Hematopoietic multipotent progenitor cell treated with erythropoietin and hydrocortisone succinate and interleukin-3 and kit ligand, for 6 days (in vitro differentiated cells): ENCODE measurements at places on chromosomes 3 and 15.

DNA sequence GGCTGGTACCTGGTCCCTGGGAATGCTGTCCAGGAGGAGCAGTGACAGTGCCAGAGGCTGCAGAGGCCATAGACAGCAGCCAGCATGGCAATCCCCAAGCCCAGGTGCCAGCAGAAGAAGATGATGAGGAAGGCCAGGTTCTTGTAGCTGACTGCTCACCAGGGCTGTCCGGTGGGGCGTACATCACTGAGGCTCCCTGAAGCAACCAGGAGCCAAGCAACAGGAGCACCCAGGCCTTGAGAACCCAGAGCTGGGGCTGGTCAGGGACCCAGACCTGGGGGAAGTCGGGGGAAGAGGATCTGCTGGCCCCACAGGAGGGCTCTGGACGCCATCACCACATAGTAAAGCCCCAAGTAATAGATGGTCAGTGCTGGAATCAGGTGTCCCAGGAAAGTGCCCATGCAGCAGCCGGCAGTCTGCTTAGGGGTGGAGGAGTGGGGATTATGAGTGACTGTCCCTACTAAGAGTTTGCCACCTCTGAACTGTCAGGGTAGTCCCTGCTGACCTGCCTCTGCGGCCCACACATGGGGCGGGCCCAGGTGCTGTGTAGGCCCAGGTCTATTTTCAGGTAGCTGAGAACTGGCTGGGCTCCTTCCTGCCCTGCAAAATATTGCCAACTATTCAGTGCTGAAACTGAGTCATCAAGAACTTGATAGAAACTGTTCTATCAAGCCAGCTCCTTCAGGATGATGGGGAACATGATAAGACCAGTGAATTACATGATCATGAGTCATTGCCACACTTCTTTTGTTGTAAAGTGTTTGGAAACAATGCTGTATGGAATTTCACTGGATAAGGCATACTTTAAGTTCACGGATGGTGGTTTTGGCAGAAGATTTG is 68.7 kb downstream of the CHRD start:
- DNase-seq = no peak

GRCh38 chr3:116038968-116039650 is 406.2 kb downstream of the LSAMP start:
- no peak for DNase-seq

DNA sequence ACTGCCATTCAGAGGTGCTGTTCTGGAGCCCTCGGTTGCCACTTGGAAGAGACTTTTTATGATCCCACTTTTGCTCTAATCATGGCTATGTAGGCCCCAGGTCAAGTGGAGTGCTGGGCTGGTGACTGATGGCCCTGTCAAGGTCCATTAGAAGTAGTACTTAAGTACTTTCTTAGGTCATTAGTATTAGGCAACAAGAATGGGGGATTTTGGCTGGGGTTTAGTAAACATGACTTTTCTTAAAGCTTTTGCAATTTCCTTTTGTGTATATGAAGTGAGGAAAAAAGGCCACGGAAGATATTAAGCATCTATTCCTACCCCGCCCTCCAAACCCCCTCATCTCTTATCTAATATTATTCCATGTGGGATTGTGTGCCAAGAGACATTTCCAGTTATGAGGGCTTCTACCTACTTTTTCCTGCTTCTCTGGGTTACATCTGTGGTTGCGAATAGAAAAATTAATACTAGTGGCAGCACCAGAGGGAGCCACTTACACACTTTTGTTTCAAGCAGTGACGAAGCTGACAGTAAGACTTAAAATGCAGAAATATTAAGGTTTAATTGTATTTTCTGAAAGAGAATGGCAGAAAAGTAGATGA is 13.9 kb downstream of the NLGN1 start:
- DNase-seq = peak; percentile 57

GRCh38 chr15:72982714-72983113 is 69.5 kb upstream of the NEO1 start:
- DNase-seq = no peak

GRCh38 chr15:39252134-39252470 is 328.8 kb upstream of the THBS1 start:
- DNase-seq = no peak

- DNase-seq = no peak
These were observed 107.5 kb downstream of the RASA2 start for GRCh38 chr3:141594357-141594756.

DNA sequence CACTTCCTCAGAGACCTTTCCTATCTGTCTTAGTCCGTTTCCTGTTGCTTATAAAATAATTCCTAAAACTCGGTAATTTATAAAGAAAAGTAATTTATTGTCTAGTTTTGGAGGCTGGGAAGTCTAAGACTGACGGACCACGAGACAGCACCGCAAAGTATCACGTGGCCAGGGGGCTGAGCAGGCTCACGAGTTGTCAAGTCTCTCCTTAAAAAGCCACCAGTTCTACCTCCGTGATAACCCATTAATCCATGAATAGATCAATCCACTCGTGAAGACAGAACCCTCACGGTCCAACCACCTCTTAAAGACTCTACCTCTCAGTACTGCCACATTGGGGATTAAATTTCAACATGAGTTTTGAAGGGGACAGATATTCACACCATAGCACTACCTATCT is 821 bp downstream of the LINS1 start:
- DNase-seq = peak; percentile 77

- DNase-seq = no peak
These were observed 48.6 kb downstream of the SLC25A26 start for GRCh38 chr3:66269411-66269810.

- DNase-seq = no peak
These were observed 48.2 kb upstream of the MUC4 start for GRCh38 chr3:195859846-195860411.

- DNase-seq = no peak
These were observed 56.1 kb downstream of the OSTN start for GRCh38 chr3:191255156-191255555.

- peak; percentile 65 for DNase-seq
These were observed 1.6 kb upstream of the WDR82 start for GRCh38 chr3:52280050-52280461.

DNA sequence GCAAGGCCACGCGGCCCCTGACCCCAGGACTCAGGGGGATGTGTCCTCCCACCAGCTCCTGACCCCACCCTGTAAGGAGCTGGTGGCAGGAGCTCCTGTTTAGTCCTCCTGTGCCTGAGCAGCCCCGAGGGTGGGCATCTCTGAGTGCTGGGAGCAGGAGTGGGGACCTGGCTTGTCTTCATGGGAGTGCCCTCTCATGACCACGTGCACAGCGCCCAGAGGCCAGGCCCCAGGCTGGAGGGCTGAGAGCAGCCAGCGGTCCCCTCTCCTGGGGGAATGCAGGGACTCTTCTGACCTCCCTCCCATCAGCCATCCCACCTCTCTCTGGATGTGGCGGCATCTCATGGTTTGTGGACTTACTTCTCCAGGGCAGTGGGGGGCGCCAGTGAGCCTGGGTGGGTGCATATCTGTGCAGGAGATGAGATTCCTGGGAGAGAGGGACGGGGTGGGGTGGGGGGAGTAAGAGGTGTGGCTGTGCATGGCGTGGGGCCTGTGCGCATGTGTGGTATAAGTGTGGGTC is 205.6 kb downstream of the TBC1D2B start:
- no peak for DNase-seq

DNA sequence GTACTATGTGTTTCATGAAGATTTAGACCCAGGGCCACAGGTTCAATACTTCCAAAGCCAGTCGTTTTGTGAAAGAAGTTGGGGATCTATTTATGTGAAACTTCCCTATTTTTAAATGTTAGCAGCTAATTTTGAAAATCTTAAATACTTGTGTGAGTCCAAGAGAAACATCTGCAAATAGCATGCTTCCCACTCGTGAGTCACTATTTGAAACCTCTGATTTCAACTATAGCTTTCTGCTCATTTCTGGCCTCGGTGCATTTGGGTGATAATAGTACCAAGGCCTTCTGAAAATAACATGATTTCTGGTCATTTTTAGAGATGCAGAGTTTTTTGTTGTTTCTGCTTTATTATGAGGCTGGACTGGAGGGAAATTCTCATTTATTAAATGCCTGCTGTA is 110.0 kb downstream of the OPA1 start:
- DNase-seq = no peak

DNA sequence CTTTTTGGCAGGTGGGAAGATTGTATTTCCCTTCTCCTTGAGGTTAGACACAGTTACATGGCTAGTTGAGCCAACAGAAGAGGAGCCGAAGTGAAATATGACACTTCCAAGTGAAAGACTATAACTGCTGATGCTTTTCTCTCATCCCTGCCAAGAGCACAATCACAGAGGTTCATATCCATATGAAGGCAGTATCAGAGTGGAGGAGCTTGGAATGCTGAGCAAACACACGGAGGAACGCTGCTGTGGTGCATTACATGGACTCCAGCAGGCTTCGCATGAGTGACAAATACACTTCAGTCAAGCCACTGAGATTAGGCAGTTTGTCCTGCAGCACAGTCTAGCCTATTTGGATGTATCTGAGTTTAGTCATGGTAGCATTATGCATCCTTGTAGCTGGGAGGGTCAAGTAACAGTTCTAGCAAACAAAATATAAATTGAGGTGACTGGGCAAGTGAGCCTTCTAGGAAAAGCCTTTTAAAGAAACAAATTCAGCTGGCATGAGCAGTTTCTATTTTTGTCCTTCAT is 5.4 kb downstream of the IQCF6 start:
- DNase-seq = no peak

DNA sequence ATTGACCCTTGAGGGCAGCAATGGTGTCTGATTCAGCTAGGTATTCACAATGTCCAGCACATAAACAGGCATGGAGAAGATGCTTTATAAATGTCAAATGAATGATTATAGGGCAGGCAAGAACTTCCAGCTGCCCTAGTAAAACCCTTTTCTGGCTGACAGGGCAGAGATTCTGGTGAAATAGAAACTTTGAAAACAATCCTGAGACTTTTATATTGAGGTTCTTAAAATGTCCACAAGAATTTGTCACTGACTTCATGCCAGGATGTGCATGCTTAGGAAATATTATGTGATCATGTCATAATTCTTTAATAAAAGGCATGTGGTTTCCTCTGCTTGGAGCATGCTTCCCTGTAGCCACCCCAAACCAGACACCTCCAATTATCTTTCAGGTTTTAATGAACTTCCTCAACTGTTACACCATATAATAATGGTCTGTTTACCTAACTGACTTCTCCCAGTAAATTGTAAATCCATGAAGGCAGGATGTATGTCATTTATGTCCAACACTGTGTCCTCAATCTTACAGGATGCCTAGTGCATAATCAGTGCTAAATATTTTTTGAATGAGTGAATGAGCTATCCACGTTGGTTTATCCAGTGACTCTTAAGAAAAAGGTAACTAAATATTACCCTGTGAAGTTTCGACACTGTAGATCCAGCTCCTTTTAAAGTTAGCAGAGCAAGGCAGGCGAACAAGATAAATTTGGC is 43.4 kb upstream of the CLRN1 start:
- DNase-seq = peak; percentile 8

DNA sequence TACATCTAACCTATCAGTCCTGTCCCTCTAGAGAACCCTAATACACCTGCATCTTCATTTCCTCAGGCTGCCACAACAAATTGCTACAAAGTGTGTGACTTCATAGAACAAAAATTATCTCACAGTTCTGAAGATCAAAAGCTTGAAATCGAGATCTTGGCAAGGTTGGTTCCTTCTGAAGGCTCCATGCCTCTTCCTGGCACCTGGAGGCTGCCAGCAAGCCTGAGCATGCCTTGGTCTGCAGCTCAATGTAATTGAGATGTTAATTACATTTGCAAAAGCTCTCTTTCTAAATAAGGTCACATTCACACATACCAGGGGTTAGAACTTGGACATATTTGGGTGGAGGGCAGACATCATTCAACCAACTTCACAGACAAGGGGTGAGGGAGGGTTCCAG is 86.4 kb upstream of the ABHD17C start:
- no peak for DNase-seq

DNA sequence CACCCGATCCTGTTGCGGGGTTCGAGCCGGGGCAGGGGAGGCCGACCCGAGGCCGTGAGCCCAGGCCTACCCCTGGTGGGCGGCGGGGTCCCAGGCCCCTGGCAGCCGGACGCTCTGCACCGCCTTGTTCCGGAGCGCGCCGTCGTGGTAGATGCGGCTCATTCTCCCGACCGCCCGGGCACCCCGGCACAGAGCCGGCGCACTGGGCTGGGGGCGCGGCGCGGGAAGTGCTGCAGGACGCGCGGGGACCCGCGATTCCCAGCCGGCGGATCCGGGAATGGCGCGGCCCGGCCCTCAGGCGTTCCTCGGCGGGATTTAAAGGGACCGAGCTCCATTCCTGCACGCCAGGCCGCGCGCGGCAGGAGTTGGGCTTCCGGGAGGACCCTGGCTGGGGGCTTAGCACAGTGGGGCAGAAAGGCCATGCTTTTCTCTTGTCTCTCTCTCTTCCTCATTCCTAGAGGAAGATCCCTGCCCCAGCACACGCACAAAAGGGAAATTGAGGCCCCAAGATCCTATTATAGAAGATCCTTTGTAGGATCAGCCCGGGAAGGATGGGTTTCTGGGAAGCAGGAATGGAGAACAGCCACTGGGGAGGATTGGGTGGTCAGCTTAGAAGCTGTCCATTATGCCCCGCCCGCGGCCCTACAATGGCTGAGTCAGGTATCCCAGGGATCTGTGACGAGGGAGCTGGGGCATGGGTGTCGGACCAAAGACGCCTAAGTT is at the start of gene ARPIN:
Gene ARPIN, minus strand, starts transcription at position 279 of the 723 bp plus-strand sequence. Its CDS starts 117 bp downstream, at position 162.
- DNase-seq = peak; percentile 18

GRCh38 chr3:23301819-23302218 is 98.7 kb downstream of the UBE2E2 start:
- DNase-seq = no peak

DNA sequence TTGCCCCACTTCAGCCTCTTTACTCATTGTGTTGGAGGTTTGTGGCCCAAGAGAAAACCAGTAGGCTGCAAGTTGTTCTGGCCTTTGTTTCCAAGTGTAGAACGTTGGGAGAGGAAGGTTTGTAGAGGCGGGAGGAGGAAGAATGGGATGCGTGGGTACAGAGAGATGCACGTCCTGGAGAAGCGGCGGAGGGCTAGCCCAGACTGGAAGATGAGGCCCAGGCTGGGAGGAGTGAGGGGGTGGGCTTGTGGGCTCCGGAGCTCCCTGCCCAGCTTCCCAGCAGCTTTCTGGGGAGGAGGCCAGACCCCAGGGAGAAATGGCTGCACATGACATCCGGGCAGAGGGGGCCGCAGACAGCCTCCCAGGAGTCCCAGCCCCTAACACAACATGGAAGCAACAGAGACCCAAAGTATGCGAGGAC is 5.3 kb downstream of the PLA2G4F start:
- no peak for DNase-seq

- no peak for DNase-seq
These were observed 755.1 kb downstream of the ROBO2 start for GRCh38 chr3:77795013-77795412.

GRCh38 chr3:40179016-40179415 is 130.5 kb upstream of the EIF1B start:
- peak; percentile 83 for DNase-seq

- peak; percentile 95 for DNase-seq
These were observed 13.3 kb upstream of the PAQR9 start for GRCh38 chr3:142976621-142977398.

DNA sequence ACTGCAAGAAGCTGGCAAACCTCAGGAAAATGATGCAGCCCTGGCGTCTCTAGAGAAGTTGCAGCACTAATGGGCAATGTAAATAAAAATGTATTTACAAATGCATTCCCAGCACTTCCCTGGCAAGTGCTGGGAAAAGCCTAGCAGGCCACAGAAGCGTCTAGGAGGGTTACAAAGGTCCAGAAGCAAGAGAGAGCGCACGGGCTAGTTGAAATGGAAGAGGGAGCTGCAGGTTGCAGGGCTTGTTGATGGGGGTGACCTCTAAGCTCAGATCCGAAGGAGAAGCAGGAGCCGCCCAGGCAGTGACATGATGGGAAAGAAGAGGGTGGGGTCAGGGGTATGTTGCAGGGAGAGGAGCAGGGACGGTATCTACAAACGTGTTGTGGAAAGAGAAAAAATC is 2.7 kb upstream of the KNL1 start:
- DNase-seq = no peak

GRCh38 chr3:170585008-170585936 is 603 bp downstream of the SLC7A14 start:
- DNase-seq = no peak
